Left lung (tissue), 14 donors: ENCODE measurements at places on chromosomes 4 and X. TPM values are rescaled to one million over a fixed set of nuclear protein-coding genes. Genes with fewer than 3 reads are reported as not detected.

DNA sequence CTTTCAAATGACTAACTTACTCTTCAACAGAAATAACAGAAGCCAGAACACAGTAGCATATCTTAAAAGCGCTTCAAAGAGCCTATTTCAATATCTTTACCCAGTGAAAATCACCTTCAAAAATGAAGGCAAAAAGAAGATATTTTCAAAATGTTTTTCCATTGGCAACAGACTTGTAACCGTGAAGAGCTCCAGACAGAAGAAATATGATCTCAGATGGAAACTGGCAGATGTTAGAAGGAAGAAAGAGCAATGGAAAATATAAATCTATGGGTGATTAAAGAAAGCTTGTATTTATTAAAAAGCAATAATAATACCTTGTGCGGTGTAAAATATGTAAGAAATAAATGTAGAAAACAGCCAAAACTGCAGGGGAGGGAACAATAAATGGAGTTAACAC lies 35.7 kb downstream of the PRKG2 start:
- DNase-seq, result no peak

DNA sequence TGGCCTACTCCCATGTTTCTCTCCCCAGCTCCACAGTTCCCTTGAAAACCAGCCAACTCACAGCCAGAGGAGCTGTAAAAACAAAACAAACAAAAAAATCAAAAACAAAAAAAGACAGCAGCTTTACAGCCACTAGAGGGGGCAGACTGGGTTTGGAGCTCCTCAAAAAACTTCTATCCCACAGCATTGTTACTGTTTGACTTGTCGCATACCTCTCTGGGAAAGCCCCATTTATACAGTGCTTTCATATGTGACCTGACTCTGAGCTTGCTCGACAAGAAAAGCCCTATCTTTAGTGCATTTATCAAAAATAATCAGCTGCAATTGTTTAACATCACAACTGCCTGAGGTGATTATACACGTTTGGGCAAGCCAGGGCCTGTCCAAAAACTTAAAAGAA lies 21.6 kb downstream of the TSPAN6 start:
- DNase-seq, result no peak

- no peak for DNase-seq
Observed at GRCh38 chr4:52837716-52838558, 24.2 kb upstream of the RASL11B start.

DNA sequence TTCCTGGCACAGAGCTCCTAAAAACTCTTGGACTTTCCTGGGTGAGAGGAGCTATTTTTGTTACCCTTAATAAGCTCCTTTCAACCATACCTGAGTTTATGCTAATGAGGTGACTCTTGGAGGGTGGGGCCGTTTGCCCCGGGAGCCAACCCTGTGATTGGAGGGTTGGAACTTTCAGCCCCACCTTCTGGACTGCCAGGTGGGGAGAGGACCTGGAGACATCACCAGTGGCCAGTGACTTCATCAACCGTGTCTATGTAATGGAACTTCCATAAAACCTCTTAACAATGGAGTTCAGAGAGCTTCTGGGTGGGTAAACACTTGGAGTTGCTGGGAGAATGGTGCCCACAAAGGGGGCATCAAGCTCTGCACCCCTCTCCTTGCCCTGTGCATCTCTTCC lies 17.9 kb upstream of the ENPP6 start:
- no peak for DNase-seq

DNA sequence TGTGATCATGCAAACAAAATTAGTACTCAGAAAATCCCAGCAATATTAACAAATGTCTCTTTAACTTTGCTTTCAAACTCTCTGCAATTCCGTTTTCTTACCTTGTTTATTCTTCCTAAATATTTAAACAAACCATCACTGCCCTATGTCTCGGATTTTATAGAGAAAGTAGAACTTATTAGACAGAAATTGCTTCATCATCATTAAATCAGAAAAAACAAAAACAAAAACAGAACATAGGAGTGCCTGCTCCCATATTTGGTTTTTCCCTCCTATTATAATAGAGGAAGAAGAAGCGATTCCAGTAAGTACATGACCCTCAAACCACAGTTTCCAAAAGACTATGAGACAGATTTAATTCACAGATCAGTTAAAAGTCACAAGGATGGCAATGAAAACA lies 1228.0 kb downstream of the RPA4 start:
- DNase-seq, result no peak

GRCh38 chr4:82372517-82373485 lies 990 bp downstream of the HNRNPD start:
- peak; percentile 57 for DNase-seq

GRCh38 chrX:23621621-23622265 lies 45.5 kb upstream of the PRDX4 start:
- DNase-seq, result no peak

DNA sequence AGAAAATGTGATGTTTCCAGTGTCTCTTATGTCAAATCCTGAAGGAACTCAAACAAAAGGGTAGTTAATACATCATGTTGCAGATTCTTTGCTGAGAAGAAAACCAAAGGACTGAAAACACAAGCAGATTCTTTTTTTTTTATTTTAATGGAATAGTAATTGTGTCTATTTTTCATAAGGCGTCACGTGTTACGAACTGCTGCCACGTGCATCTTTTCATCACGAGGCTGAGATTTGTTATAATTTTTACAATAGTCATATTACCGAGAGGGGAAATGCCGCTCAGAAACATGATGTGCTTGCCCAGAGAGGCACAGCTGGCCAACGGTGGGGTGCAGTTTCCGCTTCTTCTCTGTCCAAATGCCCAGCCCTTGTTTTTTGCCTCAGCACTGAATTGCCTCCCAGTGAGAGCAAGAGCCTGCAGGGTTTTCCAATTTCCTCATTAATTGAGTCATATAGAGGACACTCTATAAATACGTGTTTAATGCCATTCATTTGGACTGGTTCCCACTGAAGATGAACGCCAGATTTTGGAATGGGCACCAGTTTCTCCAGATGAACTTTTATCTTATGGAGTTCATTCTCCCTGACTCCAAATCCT lies 225.3 kb downstream of the STK32B start:
- no peak for DNase-seq

DNA sequence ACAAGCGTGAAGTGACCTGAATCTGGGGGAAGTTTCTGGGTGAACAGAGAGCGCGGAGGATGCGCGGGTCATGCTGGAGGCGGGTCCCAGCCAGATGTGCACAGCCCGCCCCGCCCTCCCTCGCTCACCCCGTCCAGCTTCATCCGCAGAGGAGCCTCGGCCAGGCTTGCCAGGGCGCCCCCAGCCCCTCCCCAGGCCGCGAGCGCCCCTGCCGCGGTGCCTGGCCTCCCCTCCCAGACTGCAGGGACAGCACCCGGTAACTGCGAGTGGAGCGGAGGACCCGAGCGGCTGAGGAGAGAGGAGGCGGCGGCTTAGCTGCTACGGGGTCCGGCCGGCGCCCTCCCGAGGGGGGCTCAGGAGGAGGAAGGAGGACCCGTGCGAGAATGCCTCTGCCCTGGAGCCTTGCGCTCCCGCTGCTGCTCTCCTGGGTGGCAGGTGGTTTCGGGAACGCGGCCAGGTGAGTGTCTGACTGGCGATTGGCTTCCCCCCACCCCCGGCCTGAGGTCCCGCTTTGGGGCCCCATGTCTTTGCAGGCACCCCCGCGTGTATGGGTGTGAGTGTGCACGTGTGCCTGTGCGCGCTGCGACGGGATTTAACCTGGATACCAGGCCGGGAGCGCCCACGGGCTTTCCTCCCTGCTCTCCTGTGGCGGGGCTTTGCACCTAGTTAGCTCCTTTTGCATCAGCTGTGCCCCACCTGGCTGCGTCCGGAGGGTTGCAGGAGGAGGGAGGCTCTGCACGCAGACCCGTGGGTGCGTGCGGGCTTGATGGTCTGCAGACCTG lies at the start of gene EGFL6:
TSS of gene EGFL6 (plus strand) at position 123 of the 782 bp plus-strand sequence. CDS start at position 384, 261 bp downstream.
- DNase-seq, result no peak

GRCh38 chrX:70132877-70133302 lies 357 bp upstream of the IGBP1 start:
- no peak for DNase-seq

DRD5 gene
- total RNA-seq, result 0.09 TPM

PABPC4L gene
- 0.97 TPM for total RNA-seq
